NB4 (cell line): ENCODE measurements at places on chromosomes 13 and 19.

GRCh38 chr19:18203408-18203862, 407 bp downstream of the RAB3A start:
- no peak for DNase-seq

DNA sequence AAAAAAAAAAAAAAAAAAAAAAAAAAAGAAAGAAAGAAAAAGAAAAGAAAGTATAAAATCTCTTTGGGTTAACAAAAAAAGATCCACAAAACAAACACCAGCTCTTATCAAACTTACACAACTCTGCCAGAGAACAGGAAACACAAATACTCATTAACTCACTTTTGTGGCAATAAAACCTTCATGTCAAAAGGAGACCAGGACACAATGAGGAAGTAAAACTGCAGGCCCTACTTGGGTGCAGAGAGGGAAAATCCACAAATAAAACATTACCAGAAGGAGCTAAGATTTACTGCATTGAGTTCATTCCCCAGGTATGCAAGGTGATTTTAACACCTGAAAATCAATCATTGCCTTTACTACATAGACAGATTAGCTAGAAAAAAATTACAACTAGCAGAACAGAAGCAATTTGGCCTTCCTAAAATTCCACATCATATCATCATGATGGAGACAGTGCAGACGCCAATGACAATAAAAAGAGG, 9.6 kb upstream of the CEACAM5 start:
- peak; percentile 63 for DNase-seq

- no peak for DNase-seq
These were observed 19.5 kb downstream of the CPT1C start for GRCh38 chr19:49710372-49710951.

GRCh38 chr19:57314146-57314545, 6.1 kb upstream of the ZNF543 start:
- no peak for DNase-seq

- DNase-seq, result no peak
These were observed 7.2 kb upstream of the KATNAL1 start for GRCh38 chr13:30314562-30314961.

- no peak for DNase-seq
These were observed 18.7 kb upstream of the QTRT1 start for GRCh38 chr19:10682397-10683063.

DNA sequence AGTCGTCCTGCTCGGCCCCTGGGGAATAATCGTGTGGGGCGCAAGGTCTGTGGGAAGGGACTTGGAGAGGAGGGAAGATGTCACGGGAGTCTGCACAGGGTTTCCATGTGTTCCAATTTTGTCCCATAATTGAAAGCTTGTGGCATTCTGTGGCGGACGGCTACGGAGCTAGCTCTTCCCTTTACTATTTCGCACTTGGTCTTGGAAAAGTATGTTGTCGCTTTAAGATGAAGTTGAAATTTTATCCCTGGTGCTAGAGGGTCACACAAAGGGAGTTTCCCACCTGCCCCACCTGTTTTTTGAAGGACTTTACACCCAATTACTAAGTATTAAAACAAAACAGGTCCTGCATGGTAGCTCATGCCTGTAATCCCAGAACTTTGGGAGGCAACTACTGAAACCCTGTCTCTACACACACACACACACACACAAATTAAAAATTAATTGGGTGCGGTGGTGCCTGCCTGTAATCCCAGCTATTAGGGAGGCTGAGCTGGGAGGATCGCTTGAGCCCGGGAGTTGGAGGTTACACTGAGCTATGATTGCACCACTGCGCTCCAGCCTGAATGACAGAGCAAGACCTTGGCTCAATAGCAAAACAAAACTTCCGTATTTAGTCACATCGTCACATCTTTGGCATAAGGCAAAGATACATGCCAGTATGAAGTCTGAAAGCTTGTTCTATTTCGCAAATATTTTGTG, 967 bp upstream of the TPT1 start:
- peak; percentile 83 for DNase-seq

- no peak for DNase-seq
These were observed 5.3 kb downstream of the SMIM7 start for GRCh38 chr19:16654627-16655026.

- DNase-seq, result no peak
These were observed 12.9 kb downstream of the DPF1 start for GRCh38 chr19:38211151-38211591.

DNA sequence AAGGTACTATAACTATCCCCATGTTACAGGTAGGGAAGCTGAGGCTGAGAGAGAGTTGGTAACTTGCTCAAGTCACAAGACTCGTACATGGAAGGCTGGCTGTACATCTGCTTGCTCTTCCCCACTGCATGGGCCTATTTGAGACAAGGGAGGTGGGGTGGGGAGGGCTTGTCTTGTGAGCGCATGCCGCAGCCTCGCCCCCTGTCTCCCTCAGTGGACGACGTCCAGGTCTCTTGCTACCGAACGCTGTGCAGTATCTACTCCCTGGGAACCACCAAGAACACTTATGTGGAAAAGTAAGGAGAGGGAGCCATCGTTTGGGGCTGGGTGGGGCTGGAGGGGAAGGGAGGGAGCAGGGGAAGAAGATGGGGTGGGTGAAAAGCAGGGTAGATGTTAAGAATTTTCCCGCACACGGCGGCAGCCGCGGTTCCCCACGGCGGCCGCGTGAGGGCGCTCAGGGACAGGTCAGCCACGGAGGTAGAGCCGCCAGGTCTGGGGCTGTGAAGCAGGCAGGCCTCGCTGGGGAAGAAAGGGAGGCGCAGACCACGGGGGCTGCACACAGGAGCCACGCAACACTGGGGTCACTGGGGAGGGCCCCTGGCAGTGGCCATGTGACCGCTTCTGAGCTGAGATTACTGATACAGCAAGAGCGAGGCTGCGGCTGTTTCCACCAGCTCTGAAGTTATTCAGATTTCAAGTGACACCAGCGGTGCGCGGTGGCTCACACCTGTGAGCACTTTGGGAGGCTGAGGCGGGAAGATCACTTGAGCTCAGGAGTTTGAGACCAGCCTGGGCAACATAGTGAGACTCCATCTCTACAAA, 81.5 kb downstream of the RYR1 start:
- DNase-seq, result peak; percentile 61

DNA sequence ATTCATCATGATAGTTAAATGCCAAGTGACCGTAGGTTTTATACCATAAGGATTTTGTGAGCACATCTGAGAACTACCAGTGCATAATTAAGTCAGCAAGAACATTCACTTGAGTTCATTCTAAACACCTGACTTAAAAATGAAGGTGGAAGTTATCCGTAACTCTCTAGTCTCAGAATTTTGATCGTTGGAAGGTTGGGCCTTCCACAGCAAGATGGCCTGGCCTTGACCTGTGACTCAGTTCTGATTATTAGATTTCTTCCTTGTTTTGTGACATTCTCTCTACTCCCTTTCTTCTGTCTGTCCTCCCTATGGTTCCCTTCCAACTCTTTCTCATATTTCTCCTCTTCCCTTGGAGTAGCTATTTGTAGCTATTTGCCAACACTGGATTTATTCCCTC, 20.0 kb upstream of the WDFY2 start:
- DNase-seq, result no peak

DNA sequence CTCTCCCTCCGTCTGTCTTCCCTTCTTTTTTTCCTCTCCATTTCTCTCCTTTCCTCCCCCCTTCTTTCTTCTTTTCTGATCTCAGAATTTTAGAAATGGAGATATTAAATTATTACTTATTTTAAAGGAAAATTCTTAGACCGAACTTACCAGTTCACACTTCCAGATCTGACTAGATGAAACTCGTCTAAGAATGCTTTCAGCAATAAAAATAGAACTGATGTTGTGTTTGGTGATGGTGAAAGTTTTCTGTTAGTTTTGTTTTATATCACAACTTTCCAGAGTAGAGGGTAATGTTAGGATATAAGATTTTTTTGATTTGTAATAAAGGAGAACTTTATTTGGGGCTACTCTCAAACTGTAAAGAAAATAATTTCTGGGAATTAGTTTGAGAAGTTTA, 29.9 kb downstream of the UCHL3 start:
- no peak for DNase-seq

DNA sequence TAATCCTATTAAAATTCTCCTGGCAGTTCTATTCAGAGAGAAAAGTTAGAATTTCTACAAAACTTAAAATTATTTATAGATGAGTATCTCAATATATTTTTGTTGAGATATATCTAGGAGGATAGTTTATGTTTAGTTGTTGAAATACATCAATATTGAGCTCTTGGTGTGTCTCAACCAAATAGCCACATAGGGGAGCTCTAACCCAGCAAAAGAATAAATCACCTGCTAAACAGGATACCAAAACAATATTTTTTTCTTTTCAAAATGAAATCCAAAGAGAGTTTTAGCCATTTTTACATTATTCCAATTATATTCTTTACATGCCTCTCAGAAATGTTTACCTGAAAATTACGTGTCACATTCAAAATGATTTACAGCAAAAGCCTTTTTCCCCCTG, 954.7 kb downstream of the SLITRK6 start:
- DNase-seq, result peak; percentile 23

- DNase-seq, result no peak
These were observed 324.0 kb downstream of the FOXO1 start for GRCh38 chr13:40342461-40342860.

- DNase-seq, result no peak
These were observed 37.3 kb upstream of the CD33 start for GRCh38 chr19:51187395-51188226.

DNA sequence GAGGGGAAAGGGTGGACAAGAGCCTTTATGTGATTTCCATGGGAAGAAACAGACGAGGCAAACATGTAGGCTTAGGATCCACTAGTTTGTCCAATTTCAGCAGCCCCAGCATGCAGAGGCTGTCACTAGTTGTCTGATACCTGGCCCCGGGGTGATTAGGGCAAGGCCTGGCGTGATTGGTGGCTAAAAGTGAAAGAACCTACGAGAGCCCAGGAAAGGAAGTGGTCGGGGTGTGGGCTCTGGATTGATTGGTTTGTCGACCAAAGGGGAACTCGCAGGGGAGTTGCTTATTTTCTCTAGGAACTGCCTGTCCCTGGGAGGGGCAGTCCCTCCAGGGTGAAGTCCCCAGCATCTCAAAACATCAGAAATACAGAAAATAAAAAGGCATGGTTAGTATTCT, 64.2 kb upstream of the UQCRFS1 start:
- DNase-seq, result peak; percentile 87

GRCh38 chr19:49744946-49745381, 18.1 kb downstream of the TSKS start:
- DNase-seq, result no peak

DNA sequence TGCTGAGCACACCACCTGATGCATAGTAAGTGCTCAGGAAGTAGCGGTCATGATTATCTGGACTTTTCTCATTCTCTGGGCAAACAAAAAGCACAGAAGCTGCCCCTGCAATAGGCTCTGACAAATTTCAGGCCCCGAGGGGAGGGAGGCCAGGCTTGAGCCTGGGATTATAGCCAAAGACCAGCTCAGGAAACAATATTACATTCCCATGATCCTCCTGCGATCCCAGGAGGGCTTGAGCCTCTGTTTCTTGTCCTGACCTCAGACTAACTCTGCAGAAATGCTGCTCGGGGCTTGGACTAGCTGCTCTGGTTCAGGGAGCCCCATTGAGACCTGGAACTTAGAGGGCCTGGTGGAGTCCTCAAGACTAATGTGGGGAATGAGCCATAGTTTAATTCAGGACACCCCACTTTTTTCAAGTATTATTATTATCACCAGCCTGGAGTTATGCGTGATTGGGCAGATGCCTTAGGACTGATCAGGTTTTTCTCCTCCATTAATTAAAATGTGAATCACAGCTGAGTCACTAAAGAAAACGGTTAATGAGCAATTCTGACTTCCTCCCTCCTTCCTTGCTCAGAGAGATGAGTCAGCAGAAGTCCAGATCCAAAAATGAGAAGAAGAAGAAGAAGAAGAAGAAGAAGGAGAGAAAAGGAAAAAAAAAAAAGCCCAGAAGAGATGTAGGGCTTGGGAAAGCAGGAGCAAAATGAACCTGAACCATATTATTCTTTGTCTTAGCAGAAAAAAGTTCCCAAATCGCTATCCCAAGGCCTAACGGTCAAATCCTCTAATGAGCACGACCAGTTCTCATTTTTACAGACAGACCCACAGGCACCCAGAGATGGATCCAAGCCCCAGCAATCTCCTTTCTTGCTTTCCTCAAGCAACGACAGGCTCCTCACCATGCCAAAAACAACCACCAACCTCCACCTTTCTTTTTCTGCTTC, 107.2 kb downstream of the CACNA1A start:
- peak; percentile 19 for DNase-seq

GRCh38 chr19:48992581-48993174, 431 bp downstream of the GYS1 start:
- no peak for DNase-seq

DNA sequence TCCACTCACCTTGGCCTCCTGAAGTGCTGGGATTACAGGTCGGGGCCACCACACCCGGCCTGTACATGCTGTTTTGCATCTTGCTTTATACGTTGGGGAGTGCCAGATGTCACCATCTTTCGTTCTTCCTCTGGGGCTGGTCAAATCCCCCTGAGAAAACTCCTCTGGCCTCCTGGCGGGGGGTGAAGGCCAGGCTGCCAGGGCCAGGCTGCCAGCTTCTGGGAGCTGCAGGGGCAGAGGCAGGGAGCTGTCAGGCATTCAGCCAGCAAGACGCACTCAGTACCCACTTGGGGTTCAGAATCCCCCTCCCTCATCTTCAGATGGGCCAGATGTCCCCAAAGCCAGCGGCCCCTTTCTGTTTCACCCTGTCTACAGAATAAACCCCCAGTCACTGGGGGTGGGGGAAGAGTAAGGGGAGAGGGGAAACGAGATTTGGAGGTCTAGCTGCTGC, 16.1 kb downstream of the ZSWIM9 start:
- peak; percentile 86 for DNase-seq

- peak; percentile 9 for DNase-seq
These were observed 55.4 kb downstream of the INTS6 start for GRCh38 chr13:51397262-51397941.

GRCh38 chr19:38669552-38669951, 22.1 kb downstream of the ACTN4 start:
- peak; percentile 69 for DNase-seq

GRCh38 chr13:30156826-30157615, 150.3 kb downstream of the KATNAL1 start:
- no peak for DNase-seq

DNA sequence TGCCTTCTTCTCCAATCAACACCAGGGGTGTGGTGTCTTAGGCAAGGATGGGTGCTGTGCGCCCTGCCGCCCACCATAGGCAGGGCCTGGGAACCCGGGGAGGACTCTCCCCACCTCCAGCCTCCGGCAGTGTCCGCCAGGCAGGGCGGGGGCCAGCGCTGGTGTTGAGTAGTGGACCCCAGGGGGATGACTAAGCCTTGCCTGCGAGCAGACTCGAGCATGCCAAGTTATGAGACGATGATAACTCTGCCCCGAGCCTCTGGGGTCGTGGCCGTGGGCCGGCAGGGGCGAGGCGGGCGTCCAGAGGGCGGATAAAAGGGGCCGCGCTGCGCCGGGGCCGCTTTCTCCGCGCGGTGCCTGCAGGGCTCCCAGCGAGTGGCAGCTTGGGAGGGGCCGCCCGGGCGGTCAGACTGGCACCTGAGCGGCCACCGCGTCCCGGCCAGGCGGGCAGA, at the start of gene MEDAG:
MEDAG (plus strand) TSS at position 340 of the 452 bp plus-strand sequence. CDS start 245 bp downstream, outside the sequence.
- no peak for DNase-seq

DNA sequence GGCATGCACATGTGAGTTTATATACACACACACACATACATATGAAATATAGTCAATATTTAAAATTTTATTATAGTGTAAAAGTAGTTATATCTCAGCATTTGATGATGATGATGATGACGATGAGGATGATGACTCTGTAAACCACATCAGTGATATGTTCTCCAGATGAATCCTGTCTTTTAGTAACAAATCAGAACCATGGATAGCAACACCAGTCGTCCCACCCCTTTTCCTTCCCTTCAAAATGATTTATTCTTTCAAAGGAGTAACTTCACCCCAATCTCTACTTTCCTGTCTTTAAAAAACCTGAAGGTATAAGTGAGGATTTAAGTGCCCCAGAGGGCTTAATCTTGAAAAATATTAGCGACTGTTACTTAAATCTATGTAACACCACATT, 74.1 kb downstream of the DCLK1 start:
- DNase-seq, result peak; percentile 11
